SW480 (cell line): ENCODE measurements at places on chromosomes 13 and 19.

DNA sequence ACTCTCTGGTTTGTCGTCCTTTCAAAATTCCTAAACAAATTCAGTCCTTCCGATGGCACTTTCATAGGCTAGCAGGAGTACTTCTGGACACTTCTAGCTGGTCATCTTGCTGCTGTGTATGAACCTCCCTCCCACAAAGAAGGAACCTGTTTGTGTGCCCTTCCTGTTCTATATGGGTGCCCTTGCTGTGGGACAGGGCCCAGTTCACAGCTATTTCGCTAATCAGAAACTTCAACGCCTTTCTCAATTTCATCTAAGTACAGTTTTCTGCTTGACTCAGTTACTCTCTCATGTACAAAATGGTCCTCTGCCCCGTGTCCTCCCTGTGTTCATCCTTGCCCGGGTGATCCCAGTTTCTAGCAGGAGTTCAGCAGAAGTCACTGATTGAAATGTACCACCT is 96.1 kb downstream of the STARD13 start:
- no peak for DNase-seq

DNA sequence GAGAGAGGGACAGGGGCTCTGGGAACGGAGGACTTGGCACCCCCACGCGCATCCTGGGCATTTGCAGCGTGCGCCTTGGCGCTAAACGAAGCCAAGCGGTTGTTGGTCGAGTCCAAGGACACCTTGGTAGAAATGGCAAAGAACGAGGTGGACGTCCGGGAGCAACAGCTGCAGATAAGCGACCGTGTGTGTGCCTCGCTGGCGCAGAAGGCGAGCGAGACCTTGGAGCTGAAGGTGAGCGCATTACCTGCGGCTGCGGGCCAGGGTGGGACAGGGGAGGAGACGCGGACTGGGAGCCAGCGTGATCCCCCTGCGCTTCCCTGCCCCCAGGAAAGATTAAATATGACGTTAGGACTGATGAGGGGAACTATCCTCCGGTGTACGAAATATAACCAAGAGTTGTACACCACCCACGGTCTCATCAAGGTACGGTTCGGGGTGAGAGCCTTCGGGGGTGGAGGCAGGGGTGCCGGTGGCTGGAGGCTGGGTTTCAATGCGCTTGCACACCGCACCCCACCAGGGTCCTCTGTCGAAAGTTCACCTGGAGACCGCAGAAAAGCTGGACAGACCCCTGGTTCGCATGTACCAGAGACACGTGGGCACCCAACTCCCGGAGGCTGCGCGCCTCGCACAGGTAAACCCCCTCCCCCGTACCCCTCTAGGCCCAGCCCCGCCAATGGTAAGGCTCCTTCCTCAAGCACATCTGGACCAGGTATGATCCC is 27.8 kb upstream of the CASP14 start:
- DNase-seq: no peak

- DNase-seq: peak; percentile 56
Measured at GRCh38 chr13:101144808-101145419, 271.4 kb downstream of the NALCN start.

GRCh38 chr13:36362251-36362650 is 16.1 kb upstream of the SPART start:
- no peak for DNase-seq

- DNase-seq: no peak
Measured at GRCh38 chr13:50631041-50631440, 212.5 kb downstream of the DLEU7 start.

DNA sequence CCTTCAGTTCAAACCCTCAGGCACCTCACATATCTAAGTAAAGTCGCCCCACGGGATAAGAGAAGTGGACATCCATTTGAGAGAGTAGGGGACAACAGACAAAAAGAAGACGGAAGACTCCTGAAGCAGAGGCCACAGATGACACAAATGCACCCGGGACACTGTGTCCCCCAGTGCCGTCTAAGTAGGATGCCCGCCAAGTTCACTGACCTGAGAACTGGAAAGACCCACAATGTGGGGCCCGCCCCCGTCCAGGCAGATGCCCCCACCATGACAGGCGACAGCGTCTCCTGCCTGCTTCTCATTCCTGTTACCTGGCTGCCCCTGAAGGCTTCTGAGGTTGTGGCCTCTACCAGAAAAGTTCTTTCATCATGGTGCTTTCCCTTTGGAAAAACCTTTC is 16.9 kb downstream of the ANKRD27 start:
- no peak for DNase-seq

DNA sequence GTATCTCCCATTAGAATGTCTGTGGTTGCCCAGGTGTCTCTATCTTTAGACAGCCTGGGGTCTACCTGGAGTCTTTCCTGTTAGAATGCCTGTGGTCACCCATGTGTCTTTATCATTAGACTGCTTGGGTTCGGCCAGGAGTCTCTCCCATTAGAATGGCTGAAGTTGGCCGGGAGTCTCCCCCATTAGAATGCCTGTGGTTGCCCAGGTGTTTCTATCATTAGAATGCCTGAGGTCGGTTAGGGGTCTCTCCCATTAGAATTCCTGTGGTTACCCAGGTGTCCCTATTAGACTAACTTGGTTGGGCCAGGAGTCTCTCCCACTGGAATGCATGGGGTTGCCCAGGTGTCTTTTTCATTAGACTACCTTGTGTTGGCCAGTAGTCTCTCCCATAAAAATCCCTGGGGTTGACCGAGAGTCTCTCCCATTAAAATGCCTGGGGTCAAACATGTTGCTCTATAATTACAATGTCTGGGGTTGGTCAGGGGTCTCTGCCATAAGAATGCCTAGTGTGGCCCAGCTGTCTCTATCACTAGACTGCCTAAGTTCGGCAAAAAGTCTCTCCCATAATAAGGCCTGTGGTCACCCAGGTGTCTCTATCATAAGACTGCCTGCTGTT is 1448.7 kb downstream of the UQCRFS1 start:
- DNase-seq: no peak

- DNase-seq: no peak
Measured at GRCh38 chr13:39985071-39985470, 329.6 kb downstream of the COG6 start.

GRCh38 chr13:33303855-33304597 is 18.5 kb upstream of the STARD13 start:
- no peak for DNase-seq

DNA sequence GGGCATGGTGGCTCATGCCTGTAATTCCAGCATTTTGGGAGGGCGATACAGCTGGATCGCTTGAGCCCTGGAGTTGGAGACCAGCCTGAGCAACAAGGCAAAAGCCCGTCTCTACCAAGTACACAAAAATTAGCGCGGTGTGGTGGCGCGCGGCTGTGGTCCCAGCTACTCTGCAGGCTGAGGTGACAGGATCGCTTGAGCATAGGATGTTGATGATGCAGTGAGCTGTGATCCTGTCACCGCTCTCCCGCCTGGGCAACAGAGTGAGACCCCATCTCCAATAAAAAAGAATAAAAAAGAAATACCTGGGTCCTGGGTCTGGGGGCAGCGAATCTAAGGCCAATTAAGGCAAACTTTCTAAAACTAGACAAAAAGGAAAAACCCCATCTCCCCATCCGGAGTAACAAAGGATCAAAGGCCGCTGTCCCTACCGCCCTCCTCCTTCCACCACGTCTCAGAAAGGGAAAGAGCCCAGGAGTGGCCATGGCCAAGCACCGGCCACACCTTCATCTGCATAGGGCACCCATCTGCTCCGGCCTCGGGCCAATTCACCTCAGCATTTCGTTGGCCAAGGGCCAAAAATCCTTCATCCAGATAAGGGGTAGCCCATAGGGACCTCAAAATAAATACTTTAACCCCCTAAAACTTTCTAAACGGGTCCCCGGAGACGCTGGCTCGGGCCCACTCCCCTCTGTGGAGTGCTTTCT is 851 bp downstream of the ZNF320 start:
- DNase-seq: no peak

GRCh38 chr19:34485831-34486230 is 4.3 kb downstream of the WTIP start:
- DNase-seq: no peak

- DNase-seq: peak; percentile 89
Measured at GRCh38 chr19:51986309-51987291, at the start of gene ZNF350. ZNF350 (minus strand) TSS chr19:51986840; CDS start chr19:51974360, 12,480 bp downstream.

GRCh38 chr13:49459580-49459979 is 15.5 kb downstream of the SETDB2 start:
- no peak for DNase-seq

GRCh38 chr19:16875584-16876555 is 12.9 kb upstream of the F2RL3 start:
- peak; percentile 86 for DNase-seq

DNA sequence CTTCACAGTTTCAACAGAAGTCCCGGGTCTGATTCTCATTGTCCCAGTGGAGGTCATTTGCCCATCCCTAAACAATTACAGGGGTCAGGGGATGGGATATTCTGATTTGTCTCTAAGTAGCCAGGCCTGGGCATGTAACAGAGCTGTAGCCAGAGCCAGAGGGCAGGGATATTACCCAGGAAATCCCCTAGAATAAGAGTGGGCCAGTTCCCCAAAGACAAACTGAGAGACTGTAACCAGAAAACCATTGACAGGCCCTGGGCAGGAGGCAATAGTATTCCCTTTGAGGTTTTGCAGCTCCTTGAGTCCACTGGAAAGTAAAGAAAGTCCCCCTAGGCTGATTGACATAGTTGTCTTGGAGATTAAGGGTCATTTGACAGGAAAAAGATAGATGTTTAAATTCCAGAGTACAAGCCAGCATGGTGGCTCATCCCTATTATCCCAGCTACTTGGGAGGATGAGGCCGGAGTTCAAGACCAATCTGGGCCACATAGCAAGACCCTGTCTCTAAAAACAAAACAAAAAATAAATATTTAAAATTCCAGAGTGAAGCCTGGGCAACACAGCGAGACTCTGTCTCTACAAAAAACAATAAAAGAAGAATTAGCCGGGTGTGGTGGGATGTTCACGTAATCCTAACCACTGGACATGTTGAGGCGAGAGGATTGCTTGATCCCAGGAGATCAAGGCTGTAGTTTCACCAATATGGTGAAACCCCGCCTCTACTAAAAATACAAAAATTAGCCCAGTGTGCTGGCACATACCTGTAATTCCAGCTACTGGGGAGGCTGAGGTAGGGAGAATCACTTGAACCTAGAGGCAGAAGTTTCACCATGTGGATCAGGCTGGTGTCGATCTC is 1.9 kb upstream of the SDHAF1 start:
- DNase-seq: no peak

- no peak for DNase-seq
Measured at GRCh38 chr13:46554951-46555350, 2.0 kb downstream of the LRCH1 start.

DNA sequence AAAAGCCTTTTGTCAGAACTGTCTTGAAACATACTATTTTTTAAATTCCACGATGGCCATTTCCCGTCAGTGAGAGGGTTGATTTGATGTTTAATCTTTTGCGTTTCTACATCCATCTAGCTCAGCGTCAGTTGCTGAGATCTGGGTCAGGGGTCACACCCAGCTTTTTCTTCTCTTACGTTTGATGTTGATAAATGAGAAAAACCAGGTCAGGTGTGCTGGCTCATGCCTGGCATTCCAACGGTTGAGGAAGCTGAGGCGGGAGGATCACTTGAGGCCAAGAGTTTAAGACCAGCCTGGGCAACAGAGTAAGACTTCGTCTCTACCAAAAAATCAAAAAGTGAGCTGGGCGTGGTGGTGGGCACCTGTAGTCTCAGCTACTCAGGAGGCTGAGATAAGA is 168.9 kb downstream of the PTPRS start:
- DNase-seq: peak; percentile 52

GRCh38 chr13:31038834-31039552 is 106.5 kb downstream of the TEX26 start:
- peak; percentile 80 for DNase-seq
